Urinary bladder (tissue), 4 donors: ENCODE measurements at places on chromosomes 6 and 20.

- DNase-seq, result no peak
These were observed 246.8 kb downstream of the MYLK4 start for GRCh38 chr6:2503816-2504494.

DNA sequence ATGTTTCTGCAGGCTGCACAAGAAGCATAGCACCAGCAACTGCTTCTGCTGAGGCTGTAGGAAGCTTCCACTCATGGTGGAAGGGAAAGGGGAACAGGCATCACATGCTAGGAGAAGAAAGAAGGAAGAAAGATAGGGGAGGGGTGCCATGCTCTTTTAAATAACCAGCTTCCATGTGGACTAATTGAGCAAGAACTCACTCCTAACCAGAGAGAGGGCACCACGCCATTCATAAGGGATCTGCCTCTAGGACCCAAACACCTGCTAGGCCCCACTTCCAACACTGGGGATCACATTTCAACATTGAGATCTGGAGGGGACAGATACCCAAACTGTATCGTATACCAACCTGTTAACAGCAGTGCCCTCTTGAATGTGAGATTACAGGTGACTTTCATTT, 46.9 kb upstream of the ARMC2 start:
- DNase-seq, result no peak

DNA sequence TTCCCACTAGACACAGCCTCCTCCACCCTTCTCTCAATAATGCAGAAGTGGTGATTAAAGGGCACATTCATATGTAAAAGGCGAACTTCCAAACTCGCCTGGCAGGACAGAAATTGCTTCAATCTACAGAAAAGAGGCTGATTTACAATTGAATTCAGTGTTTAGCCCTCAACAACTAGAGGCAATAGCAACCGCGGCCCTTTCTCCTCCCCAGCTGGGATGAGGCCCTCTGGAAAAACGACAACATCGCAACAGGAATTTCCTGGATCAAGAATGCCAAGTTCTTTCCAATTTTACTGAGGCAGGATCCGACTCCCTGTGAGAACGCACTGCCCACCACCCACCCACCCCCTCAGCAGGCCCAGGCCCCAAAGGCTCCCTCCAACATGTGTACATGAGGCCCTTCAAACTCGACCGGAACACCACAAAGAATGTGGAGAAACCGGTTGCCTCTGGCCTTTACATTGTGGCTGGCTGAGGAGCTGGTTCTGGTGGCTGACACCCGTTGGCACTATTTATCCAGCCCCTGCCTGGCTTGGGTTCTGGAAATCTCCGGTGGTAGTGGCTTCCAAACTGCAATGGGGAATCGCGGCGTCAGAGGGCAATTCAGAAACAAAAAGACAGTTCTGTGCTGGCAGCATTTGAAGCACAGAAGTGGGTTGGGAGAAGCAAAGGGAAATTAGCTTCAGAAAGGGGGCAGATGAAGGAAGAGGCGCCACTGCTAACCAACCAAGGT, 36.8 kb downstream of the ZMYND8 start:
- peak; percentile 83 for DNase-seq

- DNase-seq, result no peak
These were observed 74.2 kb downstream of the TOX2 start for GRCh38 chr20:43988867-43989266.

DNA sequence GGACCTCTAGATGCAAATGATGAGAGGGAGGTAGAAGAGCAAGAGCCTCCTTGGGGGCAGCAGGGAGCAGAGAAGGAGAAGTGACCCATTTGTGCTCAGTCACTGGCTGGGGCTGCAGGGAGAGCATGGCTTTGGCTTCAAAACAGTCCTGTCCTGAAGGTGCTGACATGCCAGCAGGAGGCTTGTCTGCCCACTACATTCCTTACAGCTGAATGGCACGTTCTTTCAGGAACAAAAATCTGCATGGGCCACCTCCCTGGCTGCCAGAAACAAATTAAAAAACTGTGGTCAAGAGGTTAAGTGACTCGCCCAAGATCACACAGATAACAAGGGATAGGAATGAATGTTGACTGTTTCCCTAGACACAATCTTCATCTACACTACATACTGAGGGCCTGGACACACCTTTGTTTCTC, 188.8 kb downstream of the HIVEP2 start:
- DNase-seq, result no peak

- no peak for DNase-seq
These were observed 78.0 kb downstream of the DZANK1 start for GRCh38 chr20:18388860-18389259.

- DNase-seq, result no peak
These were observed 57.2 kb upstream of the ARHGAP18 start for GRCh38 chr6:129766959-129767728.

DNA sequence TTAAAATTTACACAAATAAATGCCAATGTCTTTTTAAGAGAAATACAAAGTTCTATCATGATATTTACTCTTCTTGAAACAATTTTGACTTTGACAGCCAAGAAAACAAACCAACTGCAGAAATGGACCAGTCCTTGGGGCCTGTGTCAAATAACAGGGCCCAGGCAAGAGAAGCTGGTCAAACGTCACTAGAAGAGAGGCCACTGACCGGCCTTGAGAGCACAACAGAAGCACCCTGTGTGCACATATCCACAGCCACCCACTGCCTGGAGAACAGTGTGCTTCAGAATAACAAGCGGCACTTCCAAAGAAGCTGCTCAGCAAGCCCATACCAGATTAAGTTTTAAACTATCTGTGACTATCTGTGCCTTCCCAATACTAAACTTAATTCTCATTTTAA, 14.8 kb downstream of the APMAP start:
- no peak for DNase-seq

DNA sequence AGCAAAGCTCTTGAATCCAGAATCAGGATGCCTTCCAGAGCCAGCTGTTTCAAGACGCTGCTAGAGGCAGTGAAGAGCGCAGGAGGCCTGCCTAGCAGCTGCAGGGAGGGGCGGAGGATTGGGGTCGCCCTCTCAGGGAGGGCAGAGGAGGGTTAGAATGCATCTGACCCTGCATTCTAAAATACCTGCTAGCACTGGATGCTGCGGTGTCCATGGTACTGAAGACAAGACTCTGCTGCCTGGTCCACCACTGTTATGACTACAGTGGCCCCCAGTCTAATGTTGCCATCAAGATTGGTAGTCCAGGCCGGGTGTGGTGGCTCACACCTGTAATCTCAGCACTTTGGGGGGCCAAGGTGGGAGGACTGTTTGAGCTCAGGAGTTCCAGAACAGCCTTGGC, 193.7 kb upstream of the PROKR2 start:
- no peak for DNase-seq

- no peak for DNase-seq
These were observed 1.4 kb downstream of the PDE10A start for GRCh38 chr6:165661664-165662025.

DNA sequence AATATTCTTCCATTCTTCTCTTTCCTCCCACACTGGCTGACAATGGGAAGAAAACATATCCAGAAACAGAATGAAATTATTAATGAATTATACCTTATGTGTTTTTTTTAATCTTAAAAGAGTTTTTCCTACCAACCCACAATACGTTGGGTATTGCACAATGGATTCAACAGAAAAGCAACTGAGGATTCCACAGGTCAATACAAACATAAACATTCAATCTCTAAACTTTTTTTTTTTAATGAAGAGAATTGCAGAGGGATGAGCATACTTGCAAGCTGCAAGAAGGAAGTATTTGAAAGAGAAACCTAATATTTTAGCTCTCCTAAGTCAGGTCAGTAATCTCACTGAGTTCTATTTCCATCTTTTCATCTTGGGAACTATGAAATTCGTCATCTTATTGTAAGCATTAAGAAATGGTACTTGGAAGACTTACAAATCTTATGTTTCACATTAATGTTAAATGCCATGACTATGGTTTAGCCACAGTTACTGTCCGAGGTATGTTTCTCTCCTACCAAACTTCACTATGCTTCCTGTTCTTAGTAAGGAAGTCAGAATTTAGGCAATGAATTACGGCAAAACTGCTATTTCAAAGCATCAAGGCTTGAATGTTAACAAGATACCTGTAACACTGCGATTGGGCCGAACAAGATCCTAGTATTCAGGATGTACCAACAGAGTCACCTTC, 100.8 kb downstream of the HIVEP2 start:
- no peak for DNase-seq

DNA sequence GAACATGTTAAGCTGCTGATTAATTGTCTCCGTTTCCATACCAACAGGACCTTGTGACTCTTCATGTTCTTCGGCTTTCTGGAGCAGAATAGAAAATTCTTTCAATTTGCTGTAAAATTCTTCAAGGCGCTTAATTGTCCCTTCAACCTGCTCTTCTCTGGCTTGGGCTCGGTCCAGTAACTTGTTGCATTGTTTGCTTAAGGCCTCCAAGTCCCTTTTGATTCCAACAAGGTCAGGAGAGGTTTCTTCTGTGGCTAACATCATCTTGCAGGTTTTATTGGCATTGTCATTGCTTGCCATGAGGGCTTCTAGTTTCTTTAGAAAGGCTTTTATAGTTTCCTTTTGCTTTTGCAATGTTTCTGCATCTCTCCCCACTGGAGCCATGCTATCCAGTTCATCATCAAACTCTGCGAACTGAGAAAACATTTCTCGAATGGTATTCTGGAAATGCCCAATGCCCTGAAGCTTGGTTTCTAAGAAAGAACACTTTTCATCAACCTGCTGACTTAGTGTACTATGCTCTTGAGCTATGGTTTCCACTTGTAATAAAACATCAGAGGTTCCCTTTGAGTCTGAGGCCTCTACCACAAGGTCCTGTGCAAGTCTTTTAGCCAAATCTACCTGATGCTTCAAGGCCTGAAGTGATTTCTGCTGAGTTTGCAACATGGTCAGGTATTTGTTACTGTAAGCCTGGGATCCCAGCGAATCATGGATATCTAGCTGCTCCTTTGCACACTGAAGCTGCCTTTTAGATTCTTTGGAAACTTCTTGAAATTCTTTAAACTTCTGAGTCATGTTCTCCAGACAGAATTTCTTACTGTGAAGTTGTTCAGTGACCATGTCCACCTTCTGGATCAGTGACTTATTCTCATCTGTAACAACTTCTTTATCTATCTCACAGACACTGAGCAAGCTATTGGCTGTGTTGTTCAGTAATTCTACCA, 90.2 kb downstream of the DST start:
- no peak for DNase-seq

DNA sequence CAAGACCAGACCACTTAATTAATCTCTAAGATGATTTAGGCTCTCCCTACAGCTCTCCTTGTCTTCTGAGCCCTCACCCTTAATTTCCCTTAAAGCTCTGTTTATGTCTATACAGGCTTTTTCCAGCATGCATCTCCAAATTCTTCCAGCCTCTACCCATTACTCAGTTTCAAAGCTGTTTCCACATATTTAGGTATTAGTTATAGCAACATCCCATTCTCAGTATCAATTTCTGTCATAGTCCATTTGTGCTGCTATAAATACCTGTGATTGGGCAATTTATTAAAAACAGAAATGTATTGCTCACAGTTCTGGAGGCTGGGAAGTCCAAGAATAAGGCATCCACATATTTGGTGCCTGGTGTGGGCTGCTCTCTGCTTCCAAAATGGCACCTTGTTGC, 2.3 kb upstream of the SERPINB1 start:
- no peak for DNase-seq

- no peak for DNase-seq
These were observed 6.8 kb downstream of the ADNP start for GRCh38 chr20:50924261-50924920.

GRCh38 chr6:26412228-26412627, 10.2 kb downstream of the BTN3A1 start:
- DNase-seq, result no peak

DNA sequence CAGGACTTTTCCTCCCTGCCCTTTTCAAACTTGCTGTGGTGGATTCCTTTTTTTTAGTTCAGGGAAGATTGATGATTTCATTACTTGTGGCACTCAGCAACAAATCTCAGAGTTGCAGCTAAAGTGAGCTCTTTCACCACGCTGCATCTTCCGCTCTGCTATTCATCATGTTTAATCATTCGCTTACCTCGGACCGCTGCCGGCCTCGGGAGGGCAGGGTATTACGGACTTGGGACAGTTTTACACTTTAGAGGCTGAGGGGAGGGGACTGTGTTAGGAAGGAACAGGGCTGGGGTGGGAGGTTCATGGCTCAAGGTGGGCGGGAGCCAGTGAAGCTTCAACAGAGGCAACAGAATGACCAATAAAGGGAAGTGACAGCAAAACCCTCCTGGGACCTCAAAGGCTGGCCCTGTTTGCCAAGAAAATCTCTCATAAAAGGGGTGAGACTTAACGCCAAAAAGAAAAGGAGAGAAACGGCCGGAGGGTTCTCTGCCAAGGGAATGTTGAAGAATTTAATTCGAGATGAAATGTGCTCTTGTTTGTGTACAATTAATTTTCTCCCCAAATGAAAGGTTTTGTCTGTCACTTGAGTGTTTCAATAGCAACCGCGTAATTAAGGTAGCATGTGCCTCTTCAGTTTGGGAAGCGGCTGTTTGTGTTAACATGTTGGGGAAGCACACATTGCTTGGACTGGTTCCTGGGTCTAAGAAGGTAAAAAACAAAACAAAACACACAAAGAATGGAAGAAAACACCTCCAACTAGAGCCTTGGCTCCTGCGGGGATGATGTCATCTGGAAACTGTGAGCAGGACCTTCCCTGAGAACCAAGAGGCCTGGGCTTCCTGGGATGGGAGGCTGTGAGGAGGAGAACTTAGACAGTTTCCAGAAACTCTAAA, 72.5 kb upstream of the SULF2 start:
- DNase-seq, result peak; percentile 52

GRCh38 chr6:84685983-84686584, 78.3 kb downstream of the TBX18 start:
- no peak for DNase-seq

DNA sequence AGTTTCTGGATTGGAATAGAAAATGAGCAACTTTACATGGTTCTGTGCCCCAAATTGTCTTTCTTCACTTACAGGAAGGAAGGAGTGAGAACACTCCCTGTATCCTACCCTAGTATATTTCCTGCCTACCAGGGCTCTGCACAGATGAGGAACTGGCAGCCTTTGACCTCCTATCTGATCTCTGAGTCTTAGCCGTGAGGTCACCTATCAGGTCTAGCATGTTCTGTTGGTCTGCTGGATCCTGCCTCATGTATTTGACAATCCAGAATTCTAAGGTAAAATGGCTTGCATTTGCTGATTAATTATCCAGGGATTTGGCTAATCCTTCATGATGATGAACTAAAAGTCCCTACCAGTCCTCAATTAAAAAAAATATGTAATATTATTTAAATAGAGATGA, 35.0 kb upstream of the TRAM2 start:
- no peak for DNase-seq

DNA sequence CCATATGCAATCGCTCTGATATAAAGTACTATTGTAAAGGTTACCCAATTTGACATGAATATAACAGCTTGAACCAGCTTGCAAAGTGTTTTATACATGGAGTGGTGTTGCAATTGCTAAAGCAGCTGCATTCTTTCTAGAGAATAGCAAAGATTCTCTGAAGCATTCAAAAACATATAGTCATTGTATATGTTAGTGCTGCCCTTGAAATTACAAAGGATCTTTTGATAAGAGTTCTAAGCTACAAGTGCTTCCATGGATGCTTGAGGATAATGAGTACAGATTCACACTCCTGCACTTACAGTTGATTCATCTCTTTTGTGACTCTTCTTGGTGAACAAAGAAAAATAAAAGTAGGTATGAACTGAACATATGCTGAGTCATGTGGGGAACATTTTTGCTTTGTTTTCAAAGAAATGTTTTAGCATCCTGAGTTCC, 175.7 kb downstream of the ALDH8A1 start:
- no peak for DNase-seq

- peak; percentile 57 for DNase-seq
These were observed 5.4 kb upstream of the PLAGL1 start for GRCh38 chr6:144013486-144013909.

- DNase-seq, result no peak
These were observed 184.4 kb downstream of the GJA10 start for GRCh38 chr6:90078513-90079289.
